ENCODE measurements at places on chromosomes 16 and 17.

- peak; percentile 99 for DNase-seq
These were observed 15.4 kb downstream of the TNS4 start for GRCh38 chr17:40485851-40486521.

DNA sequence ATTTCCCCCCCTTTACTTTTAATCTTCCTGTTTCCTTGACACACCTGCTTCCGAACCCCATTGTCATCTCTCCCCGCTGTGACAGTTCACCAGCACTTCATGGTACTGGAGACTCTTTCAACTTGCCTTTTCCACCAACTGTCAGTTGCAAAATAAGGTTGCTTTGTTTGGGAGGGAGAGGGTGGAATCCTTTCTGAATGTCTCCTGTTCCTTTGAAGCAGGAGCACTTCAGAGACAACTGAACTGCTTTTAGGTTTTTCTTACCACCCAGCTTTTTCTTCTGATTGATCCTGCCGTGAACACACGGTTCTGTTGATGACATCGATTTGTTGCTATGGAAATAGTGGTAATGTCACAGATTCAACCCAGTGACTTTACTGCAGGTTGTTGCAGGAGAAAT, 42.0 kb downstream of the RPA1 start:
- DNase-seq, result no peak

DNA sequence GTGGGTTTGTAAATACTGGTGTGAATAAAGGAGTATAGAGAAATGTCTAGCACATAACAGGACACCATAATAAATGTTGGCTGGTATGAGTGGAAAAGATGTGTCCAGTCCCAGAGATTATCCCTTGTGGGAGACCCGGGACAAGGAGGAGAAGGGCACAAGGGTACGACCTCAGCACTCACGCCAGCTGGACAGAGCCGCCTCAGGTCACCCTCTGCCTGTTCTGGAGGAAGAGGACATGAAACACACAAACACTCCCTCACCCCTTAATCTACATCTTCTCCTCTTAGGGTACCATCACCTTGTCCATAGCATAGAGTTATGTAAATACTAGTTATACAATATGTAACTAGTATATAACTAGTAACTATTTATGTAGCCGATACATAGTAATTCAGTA, 26.8 kb downstream of the DYNLL2 start:
- DNase-seq, result no peak

GRCh38 chr16:72749091-72749490, 298.8 kb downstream of the ZFHX3 start:
- DNase-seq, result no peak

Measured in fibroblast of the aortic adventitia (primary cell).